NCI-H748 treated with DMSO at 0.1 percent for 48 hours (cell line): ENCODE measurements at places on chromosomes 11 and 22.

GRCh38 chr11:33692013-33692504 is 8.6 kb downstream of the C11orf91 start:
- DNase-seq, result peak; percentile 26

GRCh38 chr11:119999220-119999619 is 138.7 kb downstream of the TRIM29 start:
- no peak for DNase-seq

GRCh38 chr11:38014405-38014804 is 1416.4 kb upstream of the RAG2 start:
- DNase-seq, result no peak

DNA sequence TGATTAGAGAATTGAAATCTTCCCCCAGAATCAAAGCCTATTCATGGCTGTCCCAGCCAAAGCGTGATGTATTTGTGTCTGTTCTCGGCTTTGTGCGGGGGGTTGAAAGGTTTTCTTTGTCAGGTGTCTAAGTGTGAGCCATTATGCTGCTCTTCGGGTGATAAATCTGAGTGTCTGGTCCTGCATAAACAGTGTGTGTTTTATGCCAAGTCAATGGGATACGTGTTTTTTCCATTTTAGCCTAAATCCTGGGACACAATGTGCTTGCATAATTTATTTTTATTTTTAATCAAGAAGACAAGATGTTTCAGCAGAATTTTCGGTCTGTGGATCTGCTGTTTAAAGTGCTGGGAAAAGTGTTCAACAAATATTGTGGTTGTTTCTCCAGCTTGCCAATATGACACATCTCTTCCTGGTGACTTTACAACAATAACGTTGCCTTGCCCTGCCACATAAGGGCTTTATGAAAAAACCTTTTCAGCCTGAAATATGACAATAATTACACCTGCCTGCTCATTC is 267.8 kb downstream of the TBC1D22A start:
- peak; percentile 3 for DNase-seq

GRCh38 chr22:25045159-25045558 is 92.6 kb downstream of the KIAA1671 start:
- DNase-seq, result no peak

GRCh38 chr11:130846606-130847005 is 69.7 kb downstream of the SNX19 start:
- DNase-seq, result no peak

- no peak for DNase-seq
These were observed 18.8 kb downstream of the LARGE2 start for GRCh38 chr11:45941285-45941684.

DNA sequence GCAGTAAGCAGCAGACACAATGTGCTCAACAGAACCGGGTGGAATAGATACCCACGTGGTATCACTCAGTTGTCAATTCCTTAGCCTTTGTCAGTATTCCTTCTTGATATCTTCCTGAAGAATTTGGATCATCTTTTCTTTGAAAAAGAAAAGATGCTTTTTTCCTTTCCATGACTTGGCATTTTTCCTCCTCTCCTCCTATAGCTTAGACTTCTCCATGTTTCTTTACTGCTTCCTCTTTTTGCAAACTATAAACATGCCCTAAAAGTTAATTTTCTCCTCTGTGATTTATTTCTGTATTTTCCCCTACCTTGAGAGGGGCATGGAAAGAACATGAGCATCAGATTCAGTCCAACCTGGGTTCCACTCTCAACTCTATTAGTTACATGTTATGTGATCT is 11.7 kb downstream of the CBLIF start:
- no peak for DNase-seq

- no peak for DNase-seq
These were observed 2.4 kb downstream of the SHISA8 start for GRCh38 chr22:41912338-41913039.

GRCh38 chr11:2534957-2535672 is 90.3 kb downstream of the KCNQ1 start:
- DNase-seq, result no peak

DNA sequence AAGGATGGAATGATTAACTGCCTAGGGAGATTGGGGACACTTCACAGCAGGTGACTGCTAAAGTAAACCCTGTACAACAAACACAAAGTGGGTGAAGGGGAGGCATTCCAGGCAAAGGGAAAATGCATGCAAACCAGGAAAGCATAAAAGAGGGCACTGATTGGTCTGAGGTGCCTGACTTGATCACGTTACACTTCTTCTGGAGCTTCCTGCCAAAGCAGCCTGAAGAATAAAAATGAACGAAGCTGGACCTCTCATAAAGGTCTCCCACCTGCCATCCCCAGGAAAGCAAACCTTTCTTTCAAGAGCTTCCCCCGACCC is 46.7 kb upstream of the SCUBE2 start:
- peak; percentile 69 for DNase-seq

DNA sequence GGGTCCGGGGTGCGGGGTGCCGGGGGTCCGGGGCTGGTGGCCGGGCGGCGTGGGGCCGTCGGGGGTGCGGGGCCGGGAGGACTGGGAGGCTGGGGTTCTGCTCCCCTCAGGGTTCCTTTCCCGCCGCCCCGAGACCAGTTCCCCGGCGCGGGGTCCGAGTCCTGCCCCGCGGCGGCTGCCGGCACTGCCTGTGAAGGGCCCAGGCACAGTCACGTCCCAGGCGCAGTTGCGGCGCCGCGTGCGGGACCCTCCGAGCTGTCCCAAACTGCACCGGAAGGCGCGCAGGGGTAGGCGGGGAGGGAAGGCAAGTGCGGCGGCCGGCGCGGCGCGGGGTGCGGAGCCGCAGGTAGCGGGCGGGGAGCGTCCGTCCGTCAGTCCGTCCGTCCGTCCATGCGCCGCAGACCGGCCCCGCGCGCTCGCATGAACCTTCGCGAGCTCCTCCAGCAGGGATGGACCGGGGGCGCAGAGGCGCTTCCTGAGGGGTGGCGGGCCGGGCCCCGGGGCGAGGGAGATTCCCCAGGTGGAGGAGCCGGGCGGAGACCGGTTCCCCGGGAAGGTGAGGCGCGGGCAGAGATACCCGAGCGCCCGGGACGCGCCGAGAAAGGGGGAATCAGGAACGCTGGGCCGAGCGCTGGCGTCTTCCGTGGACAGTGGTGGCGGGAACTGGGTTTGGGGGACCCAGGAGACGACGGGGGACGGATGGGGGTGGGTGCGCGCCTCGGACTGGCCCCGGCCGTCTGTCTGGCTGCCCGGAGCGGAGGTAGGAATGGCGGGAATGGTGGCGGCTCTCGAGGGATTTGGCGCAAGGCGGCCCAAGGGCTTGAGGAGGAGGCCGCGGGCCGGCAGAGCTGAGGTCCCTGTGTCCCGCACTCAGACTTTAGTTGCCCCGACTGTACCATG is 3.1 kb upstream of the ADORA2A start:
- DNase-seq, result no peak

GRCh38 chr11:99554232-99554903 is 533.6 kb downstream of the CNTN5 start:
- DNase-seq, result no peak

DNA sequence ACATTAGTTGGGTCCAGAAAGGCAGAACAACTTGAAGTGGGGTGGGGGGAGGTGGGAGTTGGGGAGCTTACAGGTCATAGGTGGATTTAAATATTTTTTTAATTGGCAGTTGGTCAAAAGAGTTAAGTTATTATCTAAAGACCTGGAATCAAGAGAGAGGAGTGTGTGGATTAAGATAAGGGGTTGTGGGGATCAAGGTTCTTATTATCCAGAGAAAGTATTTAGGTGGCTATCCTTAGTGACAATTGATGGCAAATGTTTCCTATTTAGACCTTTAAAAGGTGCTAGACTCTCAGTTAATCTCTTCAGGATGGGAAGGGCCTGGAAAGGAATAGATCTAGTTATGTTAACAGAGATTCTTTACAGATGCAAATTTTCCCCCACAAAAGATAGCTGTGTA is 120.7 kb upstream of the OR9Q1 start:
- no peak for DNase-seq

GRCh38 chr11:113398669-113399430 is 11.3 kb downstream of the ANKK1 start:
- no peak for DNase-seq

DNA sequence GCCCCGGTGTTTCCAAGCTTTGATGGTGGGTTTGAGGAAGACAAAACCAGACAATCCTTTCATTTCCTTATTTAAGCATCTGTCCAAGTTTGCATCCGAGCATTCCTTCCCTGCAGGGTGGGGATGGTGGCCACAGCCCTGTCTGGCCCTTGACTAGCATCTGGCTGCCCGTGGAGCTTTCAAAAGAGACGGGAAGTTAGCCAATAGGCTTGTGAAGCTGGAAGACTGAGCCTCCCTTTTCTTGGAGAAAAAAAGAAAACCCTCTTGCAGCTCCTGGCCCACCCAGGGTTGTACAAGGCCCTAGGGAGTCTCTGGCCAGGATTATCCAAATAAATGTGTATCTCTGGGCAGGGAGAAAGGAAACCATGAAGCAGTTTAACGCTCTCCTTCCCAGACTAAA is 60.6 kb downstream of the MICAL2 start:
- no peak for DNase-seq

DNA sequence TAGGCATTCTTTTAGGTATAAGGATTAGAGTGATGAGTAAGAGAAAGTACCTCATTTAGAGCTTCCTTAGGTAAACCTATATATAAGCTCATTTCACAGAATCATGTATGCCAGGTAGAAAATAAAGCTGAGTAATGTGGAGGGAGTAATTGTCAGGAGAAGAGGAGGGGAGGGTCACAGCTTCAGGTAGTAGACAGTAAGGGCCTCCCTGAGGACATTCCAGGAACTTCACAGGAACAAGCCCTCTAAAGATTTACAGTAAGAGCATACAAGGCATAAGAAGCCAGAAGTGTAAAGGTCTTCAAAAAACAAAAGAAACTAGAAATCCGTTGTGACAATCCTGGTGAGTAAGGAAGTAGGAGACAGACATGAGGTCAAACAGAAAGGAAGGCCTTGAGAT is 57.6 kb downstream of the USP47 start:
- no peak for DNase-seq

DNA sequence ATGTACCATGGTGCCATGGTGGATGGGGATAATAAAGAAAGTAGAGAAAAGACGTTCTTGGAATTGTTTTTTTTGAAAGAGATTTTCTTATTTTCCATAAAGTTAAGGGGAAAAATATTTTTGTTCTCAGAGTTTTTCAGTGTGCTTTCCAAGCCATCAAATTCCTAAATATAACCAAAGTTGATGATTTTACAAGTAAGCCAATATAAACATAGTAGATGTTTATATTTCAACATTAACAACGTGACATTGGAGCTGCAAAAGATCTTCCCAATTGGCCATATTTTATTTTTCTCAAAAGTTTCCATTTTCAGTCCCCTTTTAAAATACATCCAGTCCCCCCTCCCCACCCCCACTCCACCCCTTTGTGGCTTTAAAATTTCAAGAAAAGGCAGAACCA is 80.9 kb upstream of the PICALM start:
- no peak for DNase-seq
